ENCODE measurements at places on chromosomes 1 and 21. TPM values are rescaled to one million over a fixed set of nuclear protein-coding genes. Genes with fewer than 3 reads are reported as not detected.
A peak's percentile ranks its signal among the peaks of the same experiment; 100 is the strongest.

The OLIG2 gene
- 0.35 TPM for total RNA-seq

DNA sequence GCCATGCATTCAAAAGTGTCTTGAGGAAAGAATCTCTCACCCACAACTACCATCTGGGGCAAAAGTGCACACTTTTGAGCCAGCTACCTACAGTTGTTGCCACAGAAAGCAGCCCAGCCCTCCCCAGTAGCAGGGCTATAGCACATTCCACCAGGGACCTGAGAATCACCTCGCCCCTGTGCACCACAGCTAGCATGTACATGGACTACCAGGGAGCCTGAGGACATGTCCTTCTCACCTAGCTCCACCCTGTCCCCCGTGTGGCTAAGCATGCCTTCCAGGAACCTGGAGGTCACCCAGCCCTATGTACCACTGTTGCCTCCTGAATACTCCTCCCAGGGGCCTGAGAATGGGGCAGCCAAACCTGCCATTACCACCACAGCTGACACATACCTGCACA, 16.9 kb downstream of the SPRR2G start:
- DNase-seq = no peak

The IPO9 gene
- 80.1 TPM for total RNA-seq

The PRAMEF12 gene
- not detected for total RNA-seq

- DNase-seq = no peak
Observed at GRCh38 chr1:34444516-34444915, 267.8 kb downstream of the C1orf94 start.

GRCh38 chr1:109687641-109688499, at the start of gene GSTM1:
TSS of gene GSTM1 (plus strand) at chr1:109687817. CDS start at chr1:109687874, 57 bp downstream.
- peak; percentile 44 for DNase-seq

DNA sequence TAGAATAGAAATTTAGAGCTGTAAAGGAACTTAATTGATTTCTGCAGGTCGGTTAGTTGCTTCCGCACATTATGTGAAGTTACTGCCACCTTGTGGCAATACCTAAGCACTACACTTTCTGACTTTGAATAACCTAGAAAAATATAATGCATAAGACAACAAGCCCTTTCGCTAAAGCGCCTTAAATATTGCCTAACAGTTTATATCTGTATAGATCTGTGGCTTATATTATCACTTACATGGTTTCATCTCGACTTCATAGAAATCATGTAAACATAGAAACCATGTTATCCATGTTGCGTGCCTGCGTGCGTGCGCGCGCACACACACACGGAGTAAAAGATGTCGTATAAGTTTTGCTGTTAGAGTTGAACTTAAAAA, 10.9 kb upstream of the IFI16 start:
- DNase-seq = no peak

The HSD3B1 gene
- total RNA-seq = not detected

The LCE1D gene
- not detected for total RNA-seq

The ITLN2 gene
- 0.41 TPM for total RNA-seq

The DIPK1A gene
- total RNA-seq = 11.8 TPM

The TRIM17 gene
- 28.8 TPM for total RNA-seq

DNA sequence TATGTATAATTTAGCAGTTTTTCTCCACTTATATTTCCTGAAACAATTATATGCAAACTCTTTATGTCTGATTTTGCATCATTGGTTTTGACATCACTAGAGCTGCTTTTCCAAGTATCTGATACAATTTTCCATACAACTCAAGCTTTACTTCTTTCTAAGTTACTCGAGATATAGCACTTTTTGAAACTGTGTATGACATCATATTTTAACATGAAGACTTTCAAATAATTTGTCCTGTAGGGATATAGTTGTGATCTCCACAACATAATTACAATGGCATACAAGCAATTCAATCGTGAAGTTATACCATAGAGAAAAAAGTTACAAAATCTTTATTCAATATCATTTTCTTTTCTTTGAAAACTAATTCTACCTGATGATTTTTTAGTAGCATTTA, 173.0 kb downstream of the LEPR start:
- no peak for DNase-seq

The KPNA6 gene
- total RNA-seq = 68.7 TPM

The NPHS2 gene
- total RNA-seq = not detected

DNA sequence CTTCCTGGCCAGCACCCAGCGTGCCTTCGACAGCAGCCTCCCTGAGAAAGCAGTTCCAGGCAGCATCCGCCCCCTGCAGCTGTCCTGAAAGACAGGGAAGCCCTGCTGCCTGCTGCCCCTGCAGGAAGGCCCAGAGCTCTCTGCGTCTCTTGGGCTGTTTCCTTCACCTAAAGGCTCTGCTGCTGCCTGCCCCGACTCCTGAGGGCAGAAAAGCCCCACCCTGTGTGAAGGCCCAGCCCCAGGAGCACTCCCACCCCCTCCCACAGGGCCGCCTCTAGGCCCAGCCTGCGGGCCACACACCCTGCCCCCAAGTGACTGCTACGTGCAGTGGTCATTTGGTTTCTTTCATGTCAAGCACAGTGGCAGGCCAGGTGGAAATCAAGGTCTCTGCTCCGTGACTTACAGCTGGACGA, 12.4 kb downstream of the RIPK4 start:
- DNase-seq = no peak

- DNase-seq = no peak
Observed at GRCh38 chr1:68401506-68401905, 48.2 kb downstream of the RPE65 start.

The BACE2 gene
- total RNA-seq = 31.3 TPM

- DNase-seq = peak; percentile 48
Observed at GRCh38 chr1:228416217-228416933, at the start of gene TRIM17. TSS of gene TRIM17 (minus strand) at chr1:228416861. CDS start at chr1:228415072, 1,789 bp downstream.

GRCh38 chr1:206002160-206002559, 1.0 kb downstream of the RAB7B start:
- DNase-seq = peak; percentile 14

GRCh38 chr1:39178541-39179431, 25.7 kb upstream of the MACF1 start:
- no peak for DNase-seq

- no peak for DNase-seq
Observed at GRCh38 chr1:41245659-41246058, 3.6 kb upstream of the SCMH1 start.

DNA sequence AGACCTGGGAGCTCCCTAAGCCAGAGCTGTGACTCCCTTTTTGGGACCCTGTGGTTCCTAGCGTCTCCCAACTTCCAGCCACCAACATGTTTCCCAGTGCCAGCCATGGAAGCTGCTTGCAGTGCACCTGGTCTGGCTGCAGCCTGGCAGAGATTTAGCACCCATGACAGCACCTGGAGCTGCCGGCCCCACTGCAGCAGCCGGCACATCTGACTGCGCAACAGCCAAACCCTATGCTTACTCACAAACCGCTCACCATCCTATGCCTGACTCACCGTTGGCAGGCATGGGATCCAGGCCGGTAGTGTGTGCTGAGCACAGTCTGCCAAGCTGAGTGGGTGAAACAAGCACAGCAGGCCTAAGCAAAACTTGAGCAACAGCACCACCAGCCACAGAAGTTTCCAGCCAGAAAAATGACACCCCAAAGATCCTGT, 435.9 kb upstream of the PRMT6 start:
- no peak for DNase-seq
